ENCODE measurements at places on chromosomes 5 and 9.

DNA sequence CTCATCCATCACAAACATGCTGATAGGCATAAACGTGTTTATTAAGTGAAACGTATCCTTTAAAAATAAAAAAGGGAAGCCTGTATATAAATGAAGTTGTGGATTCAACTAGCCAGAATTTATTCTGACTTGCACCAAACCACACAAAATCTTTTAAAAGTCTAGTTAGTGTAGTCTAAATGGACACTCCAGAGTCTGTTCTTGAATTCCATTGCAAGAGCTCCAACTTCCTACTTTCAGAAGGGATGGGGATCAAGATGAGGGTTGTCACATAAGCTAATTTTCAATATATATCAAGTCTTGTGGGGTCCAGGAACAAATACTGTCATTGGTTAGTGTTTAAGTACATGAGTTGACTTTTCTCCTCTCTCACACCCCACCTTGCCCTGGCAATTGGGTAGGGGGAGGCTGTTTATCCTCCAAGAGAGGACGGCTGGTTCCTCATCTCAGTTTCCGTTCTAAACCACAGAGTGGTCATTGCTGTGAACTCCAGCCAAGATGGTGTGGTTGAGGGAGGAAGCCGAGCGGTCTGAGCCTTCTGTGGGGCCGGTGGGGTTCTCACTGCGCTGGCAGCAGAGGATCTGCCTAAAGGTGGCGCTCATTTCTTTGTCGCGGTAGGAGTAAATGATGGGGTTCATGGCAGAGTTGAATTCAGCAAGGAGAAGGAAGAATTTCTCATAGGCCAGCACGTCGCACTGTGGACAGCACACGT lies 163.2 kb downstream of the LPAR1 start:
- no peak for DNase-seq

DNA sequence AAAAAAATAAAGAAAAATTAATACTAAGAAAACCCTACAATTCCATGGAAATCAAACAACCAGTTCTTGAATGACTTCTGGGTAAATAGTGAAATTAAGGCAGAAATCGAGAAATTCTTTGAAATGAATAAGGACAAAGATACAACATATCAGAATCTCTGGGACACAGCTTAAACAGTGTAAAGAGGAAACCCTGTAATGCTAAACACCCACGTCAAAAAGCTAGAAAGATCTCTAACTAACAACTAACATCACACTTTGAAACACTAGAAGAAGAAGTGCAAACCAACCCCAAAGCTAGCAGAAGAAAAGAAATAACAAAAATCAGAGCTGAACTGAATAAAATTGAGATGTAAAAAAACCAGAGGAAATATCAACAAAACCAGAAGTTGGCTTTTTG lies 114.6 kb upstream of the CD180 start:
- no peak for DNase-seq

GRCh38 chr9:135559606-135560005 lies 1.9 kb upstream of the PAEP start:
- no peak for DNase-seq

DNA sequence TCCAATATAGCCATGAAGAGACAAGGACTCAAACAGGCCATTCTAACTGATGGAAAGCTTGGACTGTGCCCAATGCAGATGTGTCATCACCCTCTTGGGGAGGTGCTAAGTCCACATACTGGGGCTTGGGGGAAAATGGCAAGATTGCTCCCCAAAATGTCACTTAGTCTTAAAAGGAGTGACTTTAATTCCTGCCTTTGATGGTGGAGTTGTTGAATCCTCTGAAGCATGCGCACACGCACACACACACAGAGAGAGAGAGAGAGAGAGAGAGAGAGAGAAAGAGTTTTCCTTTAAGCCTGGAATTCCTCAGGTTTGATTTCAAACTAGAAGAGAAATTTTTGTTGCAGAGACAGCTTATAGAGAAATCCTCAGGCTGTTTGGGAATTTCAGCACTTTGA lies 161.9 kb upstream of the GAS1 start:
- no peak for DNase-seq

DNA sequence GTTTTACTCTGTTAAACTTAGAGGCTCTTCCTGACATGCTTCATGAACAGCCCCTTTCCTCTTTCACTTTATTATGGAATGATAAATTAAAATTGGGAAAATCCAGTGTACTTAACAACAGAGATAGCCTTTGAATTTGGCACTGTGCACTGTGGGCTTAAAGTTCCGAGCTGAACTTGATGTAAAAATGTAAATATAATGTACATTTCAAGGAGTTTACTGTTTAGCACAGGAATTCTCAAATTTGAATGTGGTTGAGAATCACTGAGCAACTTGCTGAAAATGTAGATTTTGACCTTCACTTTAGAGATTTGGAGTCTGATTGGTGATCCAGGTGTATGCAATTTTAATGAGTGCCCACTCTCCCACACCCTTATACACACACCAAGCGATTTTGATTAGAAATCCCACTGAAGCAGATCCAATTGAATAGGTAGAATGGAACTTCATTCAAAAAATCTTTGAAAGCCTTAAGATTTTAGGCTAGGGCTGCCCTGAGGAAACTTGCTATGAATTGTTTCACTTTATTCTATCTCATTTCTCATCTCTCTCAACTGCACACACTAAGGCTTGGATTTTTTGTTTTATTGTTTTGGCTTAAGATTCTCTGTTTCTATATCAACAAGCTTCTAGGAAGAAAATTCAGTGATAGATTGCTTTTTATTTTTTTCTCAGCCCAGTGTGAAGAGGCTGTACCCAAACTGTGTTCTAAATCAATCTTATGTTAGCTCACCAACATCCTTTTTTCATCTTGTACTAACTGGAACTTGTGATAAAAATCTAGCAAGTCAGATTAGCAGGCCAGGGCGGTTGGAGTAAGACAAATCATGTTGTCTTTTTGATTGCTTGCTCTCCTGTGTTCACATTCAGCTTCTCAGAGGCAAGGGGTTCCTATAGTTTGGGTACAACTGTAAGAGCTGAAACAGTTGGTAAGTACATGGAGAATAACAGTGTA lies 22.9 kb downstream of the NUDT12 start:
- DNase-seq, result no peak

DNA sequence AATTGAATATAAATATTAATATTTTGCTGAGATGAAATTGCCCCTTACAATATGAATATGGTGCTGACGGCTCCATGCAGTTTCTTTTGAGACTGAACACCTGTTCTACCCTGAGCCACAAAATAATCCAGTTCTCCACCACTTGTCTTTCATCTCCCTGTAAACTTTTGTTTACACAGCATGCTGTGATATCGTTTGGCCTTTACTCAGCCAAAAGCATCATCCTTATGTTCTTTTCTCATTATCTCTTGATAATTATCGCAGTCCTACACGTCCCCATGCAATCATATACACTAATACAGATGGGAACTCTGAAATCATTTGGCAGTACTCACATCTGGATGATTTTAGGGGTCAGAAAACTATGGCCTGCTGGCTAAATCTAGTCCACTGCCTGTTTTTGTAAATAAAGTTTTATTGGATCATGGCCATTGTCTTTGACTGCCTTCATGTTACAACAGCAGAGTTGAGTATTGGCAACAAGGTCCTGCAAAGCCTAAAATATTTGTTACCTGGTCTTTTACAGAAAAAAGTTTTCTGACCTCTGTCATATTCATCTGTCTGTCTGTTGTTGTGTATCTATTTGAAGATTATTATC lies 53.3 kb downstream of the AOPEP start:
- no peak for DNase-seq

Data from GM19239 (cell line).